ENCODE measurements at places on chromosomes 5 and 9.
A peak's percentile ranks its signal among the peaks of the same experiment; 100 is the strongest.

DNA sequence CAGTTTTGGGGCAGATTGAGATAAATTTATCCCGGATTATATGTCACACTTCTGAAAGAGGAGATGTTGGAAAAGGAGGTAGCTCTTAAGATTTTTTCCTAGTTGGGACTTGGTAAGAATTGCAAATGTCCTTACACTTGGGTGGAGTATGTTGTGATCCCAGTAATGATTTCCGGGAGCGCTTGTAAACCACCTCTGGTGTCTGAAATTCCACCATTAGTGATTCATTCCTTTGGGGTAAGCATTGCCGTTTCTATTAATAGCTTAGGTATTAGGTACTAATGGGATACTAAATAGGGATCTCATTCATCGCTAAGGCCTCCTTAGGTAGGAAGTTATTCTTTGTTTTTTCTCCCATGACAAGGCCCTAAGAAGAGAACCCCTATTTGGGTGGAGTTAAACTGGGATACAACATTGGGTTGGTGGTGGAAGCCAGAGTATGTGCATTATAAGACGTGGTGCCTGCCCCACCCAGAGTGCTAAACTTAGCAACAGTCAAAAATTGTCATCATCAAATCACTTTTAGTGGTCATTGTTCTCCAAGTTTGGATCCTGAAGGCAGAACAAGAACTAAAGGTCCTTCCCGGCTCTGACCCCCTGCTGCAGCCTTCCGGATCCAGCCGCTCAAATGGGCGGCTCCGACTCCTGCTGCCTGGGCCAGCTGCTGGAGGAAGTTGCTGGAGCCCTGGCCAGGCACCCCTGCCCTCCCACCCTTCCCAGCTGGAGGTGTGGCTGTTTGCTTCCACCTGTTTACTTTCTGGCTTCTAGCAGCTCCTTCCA, 31.7 kb upstream of the DAB2IP start:
- DNase-seq = no peak

DNA sequence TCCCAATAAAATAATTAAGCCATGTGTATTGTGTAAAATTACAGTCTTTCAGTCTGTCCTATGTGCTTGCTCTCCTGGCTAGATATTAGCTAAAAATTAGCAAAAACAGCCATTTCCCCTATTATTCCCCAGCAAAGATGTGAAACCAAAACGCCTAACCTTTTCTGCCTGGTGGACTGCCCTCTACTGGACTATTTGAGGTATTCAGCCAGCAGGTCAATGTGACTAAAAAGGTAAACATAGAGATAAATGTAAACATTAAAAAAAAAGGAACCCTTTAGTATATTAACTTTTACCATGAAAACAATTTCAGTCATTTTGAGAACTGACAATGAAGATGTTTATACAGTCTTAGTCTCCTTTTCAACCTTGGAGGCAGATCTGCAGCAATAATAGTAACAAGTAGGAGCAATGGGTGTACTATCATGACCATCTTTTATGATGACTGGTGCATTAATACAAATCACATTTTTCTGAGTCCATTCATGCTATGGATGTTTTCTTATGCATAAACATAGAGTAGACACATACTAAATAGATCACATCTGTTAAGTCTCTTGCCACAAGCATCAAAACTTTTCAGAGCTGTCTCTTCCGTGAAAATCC, 10.1 kb downstream of the ATG12 start:
- DNase-seq = peak; percentile 37

DNA sequence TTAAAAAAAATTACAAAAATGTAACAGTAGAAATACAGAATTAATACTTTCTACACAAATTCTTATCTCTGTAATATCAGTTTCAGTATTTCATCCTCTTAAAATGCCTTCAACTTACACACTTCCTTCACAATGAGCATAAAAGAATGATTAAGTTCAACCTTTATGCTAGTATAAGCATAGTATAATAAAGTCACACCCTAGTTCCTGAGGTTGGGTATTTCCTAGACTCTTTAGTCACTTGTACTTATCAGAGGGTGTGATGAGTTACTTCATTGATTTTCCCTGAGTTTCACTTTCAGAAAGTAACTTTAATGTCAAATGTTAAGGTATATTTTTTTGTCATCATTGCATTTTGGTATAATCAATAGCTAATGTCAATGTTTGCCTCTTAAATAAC, 302.4 kb downstream of the PDE4D start:
- DNase-seq = peak; percentile 53

GRCh38 chr9:78932849-78933627, 636.1 kb downstream of the PSAT1 start:
- DNase-seq = no peak

- DNase-seq = no peak
Observed at GRCh38 chr9:89465726-89466308, 32.1 kb downstream of the SEMA4D start.

GRCh38 chr5:115553082-115553481, 8.5 kb upstream of the FEM1C start:
- no peak for DNase-seq

Measured in T-helper 1 cell (primary cell).